AG09319 (cell line): ENCODE measurements at places on chromosomes 4 and X.

DNA sequence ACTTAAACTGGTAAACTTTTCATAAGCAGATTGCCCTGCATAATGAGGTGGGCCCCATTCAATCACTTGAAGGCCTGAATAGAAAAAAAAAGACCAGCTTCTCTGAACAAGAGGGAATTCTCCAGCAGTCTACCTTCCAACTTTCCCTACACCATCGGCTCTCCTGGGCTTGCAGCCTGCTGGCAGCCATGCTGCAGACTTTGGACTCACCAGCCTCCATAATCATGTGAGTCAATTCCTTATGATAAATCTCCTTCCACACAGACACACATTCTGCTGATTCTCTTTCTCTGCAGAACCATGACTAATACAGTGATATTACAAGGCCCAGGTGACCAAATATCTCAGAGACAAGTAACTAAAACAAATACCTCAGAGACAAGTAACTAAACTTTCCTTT, 113.8 kb upstream of the WDR17 start:
- DNase-seq, result no peak

DNA sequence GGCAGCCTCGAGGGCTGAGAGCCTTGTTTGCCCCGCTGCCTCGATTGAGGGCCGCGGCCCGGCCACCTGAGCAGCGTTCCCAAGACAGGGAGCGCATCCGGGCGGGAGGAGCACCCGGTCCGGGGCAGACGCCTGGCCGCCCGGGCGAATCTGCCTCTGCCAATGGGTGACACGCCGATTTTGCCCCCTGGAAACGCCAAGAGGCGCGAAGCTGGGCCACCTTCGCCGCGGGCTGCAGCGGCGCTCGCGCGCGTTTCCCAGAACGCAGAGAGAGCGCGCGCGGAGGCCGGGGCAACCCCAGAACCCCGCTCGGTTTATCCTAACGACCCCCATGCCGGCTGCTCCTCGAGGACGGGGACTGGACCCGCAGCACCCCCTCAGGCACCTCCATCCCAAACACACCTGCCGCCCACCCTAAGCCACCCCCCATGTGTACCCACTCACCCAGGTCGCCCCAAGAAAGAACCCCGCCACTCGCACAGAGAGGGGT, 575 bp downstream of the MAP7D2 start:
- no peak for DNase-seq

DNA sequence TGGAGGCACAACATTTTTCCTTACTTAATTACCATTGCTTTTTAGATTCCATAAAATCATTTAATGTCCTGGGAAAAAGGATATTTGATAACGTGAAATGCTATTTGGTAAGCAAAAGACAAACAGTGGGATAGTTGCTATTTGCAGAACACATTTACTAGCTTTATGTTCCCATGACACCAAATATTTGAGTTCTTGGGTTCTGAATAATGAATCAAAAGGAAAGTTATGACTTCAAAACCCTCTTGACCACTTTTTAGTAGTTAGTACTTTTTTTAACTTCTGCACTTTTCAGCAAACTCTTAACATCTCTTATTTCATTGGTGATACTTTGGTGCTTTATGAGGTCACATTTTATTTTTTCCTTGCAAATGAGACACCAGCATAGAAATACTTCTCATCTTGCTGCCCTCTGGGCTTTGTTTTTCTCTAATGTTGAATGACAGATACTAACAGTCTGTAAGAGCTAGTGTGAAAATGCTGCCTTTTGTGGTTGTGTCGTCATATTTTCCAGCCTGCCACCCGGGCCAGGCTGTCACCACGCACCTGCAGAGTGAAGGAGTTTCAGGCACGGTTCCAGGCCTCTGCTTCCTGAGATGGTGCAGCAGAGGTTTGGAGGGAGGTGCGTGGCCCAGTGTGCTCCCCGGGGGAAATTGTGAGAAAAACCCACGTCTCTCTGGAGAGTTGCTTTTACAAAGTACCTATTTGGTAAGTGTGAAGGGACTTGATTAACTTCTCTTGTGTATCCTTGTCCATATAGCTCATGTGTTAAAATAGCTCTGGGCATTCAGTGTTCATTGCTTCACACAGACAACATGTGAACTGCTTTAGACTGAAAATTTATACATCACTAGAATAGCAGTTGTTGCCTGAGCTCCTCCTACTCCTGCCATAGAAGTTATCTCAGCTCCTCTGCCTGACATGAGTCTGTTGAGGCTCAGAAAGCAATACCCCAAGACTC, 34.7 kb downstream of the MSL3 start:
- no peak for DNase-seq

DNA sequence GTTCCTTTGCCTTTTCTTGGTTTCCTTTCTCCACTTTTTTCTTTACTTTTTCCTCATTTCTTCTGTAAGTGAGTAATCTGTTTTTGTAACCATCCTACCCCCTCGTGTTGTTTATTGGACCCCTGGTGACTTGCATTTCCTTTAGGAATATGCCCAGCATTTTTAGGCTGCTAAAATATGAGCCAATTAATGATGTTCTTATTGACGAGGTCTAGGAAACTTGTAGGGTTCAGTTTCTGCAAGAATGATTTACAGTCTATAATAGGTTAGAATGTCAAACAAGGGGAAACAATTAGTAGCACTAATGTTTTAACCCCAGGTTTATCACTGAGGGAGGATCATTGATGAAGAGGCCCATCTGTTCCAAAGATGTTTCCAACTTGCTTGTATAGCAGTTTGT, 79.0 kb downstream of the CPE start:
- no peak for DNase-seq

DNA sequence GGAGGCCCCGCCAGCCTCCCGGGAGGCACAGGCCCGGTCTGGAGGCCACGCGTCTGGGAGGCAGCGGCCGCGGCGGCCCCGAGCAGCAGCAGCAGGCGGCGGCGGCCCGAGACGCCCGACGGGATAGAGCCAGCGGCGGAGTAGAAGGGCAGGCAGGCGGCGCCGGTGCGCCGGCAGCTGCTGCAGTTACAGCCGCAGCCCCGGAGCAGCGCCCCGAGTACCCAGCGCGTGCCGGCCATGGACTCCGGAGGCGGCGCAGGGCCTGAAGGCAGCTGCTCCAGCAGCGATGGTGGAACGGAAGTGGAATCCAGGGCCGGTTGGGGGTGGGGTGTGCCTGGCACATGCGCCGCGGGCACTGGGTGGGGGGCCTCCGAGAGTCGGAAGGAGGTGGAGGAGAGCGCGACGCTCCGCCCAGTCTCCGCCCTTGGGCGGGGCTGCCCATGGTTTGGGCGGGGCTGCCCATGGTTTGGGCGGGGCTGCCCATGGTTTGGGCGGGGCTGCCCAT, at the start of gene GRSF1:
GRSF1 (minus strand) TSS at position 302 of the 505 bp plus-strand sequence; CDS start at position 239, 63 bp downstream.
- DNase-seq, result peak; percentile 84

- DNase-seq, result peak; percentile 63
These were observed 605 bp downstream of the ANXA5 start for GRCh38 chr4:121696170-121696580.

DNA sequence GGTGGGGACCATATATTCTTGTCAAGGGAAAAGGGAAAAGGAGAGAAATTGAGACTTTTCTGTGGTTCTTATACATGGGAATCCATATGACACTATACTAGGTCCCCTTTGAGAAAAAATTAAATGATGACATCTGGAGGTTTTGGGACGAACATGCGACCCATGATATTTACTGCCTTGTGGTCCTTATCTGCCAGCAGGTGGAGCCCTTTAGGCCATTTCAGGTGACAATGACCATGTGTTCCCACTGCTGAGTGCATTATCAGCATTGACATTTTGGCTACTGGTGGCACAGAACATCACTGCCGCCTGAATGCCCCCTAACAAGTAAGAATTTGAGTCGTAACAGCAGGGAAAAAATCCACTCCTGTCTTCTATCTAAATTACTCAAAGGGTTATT, 843.4 kb downstream of the FSTL5 start:
- DNase-seq, result no peak

DNA sequence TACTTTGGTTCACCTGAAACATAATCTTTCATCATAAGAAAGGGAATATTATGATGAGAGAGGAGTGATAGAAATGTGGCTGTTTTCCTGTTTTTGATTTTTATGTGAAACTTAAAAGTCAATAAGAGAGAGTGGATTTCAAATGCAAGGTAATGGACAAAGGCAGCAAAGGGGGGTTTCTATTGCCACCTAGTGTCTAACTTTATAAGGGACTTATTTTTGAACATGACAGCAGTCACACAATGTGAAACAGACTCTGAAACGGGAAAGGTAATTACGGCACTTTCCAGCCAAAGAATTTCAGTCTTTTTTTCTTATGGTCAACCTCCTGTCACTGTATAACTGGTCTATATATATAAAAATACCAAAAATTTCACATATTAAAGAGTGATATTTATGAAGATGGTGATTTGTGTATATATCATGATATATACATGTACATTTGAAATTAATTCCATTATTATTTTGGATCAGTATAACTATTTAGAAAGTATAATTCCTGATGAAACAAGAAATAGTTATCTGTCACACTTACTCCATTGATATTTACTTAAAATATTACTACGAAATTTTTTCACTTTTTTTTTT, 127.1 kb downstream of the FBXO8 start:
- peak; percentile 0 for DNase-seq
